Substantia nigra (tissue), 51 donors: ENCODE measurements at places on chromosomes 2 and 18.

- no peak for DNase-seq
These were observed 48.5 kb downstream of the MBOAT2 start for GRCh38 chr2:8954990-8955389.

GRCh38 chr2:182372661-182373060 is 54.2 kb downstream of the PDE1A start:
- DNase-seq: no peak

DNA sequence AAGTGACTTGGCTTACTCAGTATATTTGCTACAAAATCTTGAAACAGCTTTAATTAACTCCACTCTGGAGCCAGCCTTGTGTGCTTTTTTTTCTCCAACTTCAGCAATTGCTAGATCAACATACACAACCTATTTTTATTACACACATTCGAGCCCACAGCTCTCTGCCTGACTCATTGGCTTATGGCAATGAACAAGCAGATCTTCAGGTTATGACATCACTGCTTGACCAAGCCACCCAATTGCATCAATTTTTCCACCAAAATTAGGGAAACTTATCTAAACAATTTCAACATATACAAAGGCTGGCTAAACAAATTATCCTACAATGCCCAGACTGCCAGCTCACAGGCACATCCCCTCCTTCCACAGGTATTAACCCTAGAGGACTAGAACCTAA is 39.6 kb upstream of the PDK1 start:
- DNase-seq: no peak

GRCh38 chr2:227759411-227760118 is 13.9 kb downstream of the SCYGR8 start:
- DNase-seq: no peak

GRCh38 chr2:232438951-232439757 is 16.8 kb upstream of the ALPI start:
- DNase-seq: no peak

DNA sequence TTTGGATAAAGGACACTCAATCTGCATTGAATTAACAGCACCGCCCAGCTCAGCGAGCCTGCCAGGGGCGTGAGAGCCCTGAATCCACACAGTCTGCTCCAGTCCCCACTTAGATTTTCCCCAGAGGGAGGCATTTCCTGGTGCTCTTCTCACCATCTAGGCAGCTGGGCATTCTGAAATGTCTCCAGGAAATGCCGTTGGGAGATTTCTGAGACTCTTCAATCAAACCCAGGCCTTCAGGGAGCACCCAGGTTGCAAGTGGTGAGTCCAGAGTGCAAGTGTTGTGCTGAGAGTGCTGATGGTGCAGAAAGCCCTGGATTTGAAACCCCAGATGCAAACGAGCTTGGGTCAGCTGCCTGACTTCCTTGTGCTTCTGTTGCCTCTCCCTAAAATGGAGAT is 23.4 kb upstream of the TMEM37 start:
- no peak for DNase-seq

DNA sequence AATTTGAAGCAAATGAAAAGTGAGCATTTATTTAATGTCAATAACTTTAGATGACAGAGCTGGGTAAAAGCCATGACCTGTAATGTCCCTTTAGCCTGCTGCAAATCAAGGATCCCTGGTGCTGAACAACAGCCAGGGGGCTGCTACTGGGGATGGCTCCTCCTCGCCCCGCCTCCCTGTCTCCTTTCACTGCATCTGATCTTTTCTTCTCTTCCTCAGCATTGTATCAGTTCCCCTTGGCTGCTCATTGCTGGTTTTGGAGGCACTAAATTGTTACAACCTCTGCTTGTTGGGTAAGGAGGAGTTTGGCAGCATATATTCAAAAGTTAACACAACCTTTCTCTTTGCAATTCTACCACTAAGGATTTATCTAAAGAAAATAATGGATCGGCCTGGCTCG is 236.3 kb upstream of the ID2 start:
- no peak for DNase-seq

- DNase-seq: no peak
These were observed 5.0 kb downstream of the DSG2 start for GRCh38 chr18:31503011-31503410.

DNA sequence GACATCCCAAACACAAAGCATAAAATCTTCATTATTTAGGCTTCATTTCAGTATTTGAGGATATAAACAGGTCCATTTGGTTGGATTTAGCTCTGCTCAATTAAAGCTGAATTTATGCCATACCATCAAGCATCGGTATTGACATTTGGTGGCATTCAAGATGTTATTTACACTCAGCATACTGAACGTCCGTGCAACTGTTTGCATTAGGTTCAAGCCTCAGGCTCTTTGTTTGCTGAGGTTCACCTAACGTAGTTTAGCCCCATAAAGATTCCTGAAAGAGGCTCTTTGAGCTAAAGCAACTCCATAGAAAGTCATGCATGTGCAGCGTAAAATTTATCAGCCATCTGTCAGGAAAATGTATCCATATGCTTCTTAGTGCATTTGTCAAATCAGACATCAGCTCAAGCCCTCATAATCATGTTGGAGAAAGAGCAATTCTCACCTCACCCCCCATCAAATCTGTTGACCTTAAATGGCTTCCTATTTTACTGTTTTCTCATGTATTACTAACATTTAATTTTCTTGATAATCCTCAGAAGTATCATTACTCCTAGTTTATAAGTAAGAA is 366.9 kb downstream of the EPHA4 start:
- no peak for DNase-seq

GRCh38 chr2:145905371-145905770 is 1385.5 kb upstream of the ZEB2 start:
- DNase-seq: no peak

- DNase-seq: no peak
These were observed 10.5 kb downstream of the NAPG start for GRCh38 chr18:10536280-10536679.

GRCh38 chr2:62304429-62305417 is 108.8 kb downstream of the B3GNT2 start:
- DNase-seq: no peak

DNA sequence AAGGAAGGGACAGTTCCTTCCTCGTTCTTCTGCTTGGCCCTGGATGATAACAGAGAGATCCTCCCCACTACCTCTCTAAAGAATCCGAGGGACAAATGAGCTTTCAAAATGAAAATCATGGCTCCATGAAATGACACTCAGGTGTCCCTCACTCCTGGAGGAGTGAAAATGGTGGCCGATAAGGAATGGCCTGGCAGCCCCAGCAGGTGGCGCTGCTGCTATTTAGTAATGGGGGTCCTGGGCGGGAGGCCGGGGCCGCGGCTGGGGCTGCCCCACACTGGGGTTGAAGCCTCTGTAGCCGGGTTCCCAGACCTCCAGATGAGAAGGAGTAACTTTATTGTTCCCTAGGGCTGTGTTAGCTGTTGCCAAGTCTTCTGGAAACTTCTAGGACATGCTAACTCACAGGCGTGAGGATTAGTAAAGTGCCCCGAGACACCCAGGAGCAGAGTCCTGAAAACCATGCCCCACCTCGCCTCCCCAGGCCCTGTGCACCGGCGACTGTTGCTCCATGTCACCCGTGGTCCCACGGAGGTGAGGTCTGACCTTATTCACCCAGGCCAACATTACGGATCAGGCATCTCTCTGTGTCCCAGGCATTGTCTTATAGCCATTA is 138.0 kb downstream of the CTIF start:
- DNase-seq: peak; percentile 41

DNA sequence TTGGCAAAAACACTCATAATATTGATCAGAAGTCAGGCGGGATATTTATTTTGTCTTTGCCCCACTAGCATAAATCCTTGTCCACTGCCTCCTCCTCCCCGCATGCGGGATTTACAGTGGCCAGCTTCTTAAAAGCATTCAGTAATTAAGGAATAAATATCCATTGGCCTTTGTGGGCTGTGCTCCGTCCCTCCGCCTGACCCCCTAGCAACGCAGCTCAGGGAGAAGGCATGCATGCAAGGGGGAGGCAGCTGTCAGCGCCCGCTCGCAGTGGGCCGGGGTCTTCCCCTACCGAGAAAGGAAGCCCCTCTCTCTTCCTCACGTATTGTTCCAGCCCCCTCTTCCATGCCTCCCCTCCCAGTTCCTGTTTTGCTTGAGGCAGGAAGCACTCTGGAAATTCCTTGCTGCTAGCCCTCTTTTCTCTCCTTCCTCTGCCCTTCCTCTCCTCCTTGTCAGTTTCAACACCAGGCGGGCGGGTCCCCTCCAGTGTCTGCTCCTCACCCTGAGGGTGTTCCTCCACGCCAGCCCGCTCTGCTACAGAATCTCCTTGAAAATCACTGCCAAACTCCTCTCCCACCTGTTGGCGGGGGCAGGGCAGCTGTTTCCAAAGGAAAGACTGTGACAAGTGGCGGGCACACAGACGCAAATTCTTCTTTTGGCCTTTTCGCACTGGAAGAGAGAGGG is 60.1 kb downstream of the GBX2 start:
- no peak for DNase-seq

GRCh38 chr2:179104736-179105135 is 54.8 kb upstream of the CCDC141 start:
- DNase-seq: no peak

GRCh38 chr2:186903216-186903615 is 54.2 kb upstream of the ZSWIM2 start:
- DNase-seq: no peak

- no peak for DNase-seq
These were observed 98.7 kb upstream of the ALKAL2 start for GRCh38 chr2:386406-387103.

GRCh38 chr2:124585277-124585676 is 560.2 kb downstream of the CNTNAP5 start:
- DNase-seq: no peak

- no peak for DNase-seq
These were observed 50.3 kb downstream of the INHBB start for GRCh38 chr2:120396013-120396860.

GRCh38 chr2:66574701-66575624 is 140.0 kb downstream of the MEIS1 start:
- DNase-seq: peak; percentile 67

DNA sequence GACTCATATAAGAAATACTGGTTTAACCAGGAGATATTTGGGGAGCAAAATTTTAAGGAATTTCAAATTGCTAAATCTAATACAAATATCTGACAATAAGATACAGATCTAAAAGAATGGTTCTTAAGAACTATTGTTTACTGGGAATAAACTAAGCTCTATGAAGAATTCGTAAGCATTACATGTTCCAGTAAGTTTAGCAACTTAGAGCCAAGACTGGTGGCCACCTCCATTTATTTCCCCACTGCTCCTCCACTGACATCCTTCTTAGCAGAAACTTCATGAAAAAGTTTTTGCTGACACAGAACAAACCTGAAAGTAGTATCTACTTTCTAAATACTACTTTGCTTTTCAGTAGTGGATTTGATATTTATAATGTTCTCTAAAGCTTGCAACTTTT is 83.0 kb downstream of the ACSL3 start:
- no peak for DNase-seq

- no peak for DNase-seq
These were observed 130.7 kb downstream of the CCBE1 start for GRCh38 chr18:59566533-59566971.

- no peak for DNase-seq
These were observed 21.9 kb downstream of the PPP3R1 start for GRCh38 chr2:68230241-68231060.

DNA sequence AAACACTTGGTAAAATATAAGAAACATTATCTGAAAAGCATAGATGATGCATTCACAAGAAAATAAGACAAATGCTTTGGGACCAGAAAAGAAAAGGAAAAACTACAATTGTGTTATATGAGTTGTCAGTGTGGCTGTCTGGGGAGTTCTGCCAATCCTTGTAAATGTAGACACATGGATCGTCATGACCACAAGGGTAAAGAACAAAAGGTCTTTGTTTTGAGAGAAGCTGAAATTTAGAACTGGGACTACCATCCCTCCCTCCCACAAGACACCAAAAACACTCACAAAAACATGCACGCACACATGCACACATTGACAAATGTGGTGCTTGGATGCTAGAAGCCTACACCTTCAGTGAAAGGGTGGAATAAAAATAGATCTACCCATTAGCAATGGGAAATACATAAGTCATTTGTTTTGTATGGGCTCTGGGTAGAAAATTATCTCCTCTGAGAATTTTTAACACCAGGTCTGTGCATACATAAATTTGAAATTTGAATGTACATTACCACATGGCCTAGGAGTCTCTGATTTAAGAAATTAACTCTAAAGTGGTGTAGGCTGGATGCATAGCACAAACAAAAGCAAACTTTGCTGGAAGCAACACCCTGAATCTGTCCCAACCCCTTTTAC is 266.2 kb upstream of the SLC39A10 start:
- DNase-seq: no peak

- DNase-seq: no peak
These were observed 503 bp downstream of the ANXA4 start for GRCh38 chr2:69742322-69742952.

DNA sequence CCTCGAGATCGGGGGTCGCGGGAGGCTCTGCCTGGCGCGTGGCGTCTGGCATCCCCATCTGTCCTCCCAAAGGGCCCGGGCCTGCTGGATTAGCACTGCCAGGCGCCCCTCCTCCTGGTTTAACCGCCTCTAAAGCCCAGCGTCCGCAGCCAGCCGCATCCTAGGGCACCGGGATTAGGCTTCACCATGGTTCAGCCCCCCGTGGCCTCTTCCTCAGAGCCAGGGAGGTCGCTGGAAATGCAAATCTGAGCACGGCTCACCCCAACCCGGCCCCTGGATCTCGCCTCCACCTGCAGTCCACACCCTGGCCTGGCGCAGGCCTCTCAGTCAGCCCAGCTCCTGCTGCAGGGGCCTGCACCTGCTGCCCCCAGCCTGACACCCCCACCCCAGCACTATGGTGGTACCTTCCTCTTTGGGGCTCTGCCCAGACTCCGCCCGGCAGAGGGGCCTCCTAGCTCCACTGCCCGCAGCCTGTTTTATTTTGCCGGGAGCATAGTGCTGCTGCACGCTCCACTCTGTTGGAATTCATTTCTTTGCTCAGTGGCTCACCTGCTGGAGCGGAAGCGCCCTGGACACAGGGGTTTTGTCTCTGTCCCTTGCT is 13.2 kb downstream of the PRELID3A start:
- DNase-seq: peak; percentile 87

DNA sequence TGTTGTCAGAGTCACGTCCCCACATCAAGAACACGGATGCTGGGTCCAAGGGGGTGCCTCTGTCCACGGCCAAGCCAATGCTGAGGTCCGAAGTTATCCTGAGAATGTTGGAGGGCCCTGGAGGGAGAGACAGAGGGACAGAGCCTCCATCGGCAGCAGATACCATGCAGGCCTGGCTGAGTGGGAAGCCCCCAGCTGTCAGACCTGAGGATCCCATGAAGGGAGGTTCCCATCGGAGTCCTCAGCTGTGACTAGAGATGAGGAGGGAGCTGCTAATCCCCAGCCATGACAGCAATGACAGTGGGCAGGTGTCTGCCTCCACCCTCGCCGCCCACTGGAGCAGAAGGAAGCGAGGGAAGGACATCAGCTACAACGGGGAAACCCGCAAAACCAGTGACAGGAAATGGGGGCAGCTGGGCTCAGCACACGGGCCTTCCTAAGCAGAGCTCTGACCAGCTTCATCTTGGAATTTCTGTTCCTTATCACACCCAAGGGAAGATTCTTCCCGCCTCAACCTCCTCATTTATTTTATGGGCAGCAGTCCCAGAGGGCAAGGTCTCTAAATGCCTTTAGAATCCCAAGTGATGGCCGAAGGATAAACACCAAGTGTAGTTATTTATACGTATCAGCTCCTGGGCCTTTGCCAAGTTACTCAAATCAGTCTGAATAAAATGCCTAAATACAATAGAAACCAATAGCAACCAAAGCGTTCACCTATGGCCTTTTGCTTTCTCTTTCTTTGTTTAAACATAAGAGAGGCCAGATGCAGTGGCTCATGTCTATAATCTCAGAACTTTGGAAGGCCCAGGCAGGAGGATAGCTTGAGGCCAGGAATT is 32.2 kb downstream of the FAM178B start:
- no peak for DNase-seq
